Spleen (tissue), 13 donors: ENCODE measurements at places on chromosomes 11 and 22. TPM values are rescaled to one million over a fixed set of nuclear protein-coding genes. Genes with fewer than 3 reads are reported as not detected.

DNA sequence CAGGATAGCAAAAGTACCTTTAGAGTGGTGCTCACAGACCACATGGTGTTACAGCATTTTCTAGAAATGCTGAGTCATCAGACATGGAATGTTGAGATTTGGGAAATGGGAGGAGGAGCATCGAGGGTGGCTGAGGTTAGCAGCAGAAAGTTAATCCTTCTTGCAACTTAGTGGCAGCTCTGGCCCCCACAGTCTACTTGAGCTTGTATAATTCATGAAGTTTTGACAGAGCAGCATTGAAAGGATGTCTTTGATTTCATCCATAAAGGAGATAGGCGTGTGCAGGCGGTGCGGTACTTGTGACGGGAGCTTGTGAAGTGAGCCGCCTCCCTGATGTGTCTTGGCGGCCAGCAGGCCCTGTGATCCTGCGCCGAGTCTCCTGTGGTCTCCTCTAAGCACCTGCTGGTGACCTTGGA, 330.5 kb downstream of the TBC1D22A start:
- H3K4me1 ChIP-seq: no peaks in the 10 kb centered on the region
- DNase-seq: no peak
- no peak overlapping the region for H3K4me3 ChIP-seq

The MLC1 gene
- total RNA-seq: 1.7 TPM

The ADORA2A gene
- 25.5 TPM for total RNA-seq

GRCh38 chr22:31944700-31945442, 536 bp downstream of the YWHAH start:
- DNase-seq: peak; percentile 81
- peaks cover 22% of the 10 kb centered on the region for H3K36me3 ChIP-seq
- peaks cover 37% of the 10 kb centered on the region for H3K4me1 ChIP-seq
- no peaks in the 10 kb centered on the region for H3K27me3 ChIP-seq

The TMEM45B gene
- total RNA-seq: 2.9 TPM

GRCh38 chr11:71065841-71066240, 186.5 kb downstream of the SHANK2 start:
- no peaks in the 10 kb centered on the region for H3K36me3 ChIP-seq
- no peak overlapping the region for H3K27ac ChIP-seq
- H3K4me1 ChIP-seq: no peaks in the 10 kb centered on the region
- no peaks in the 10 kb centered on the region for H3K27me3 ChIP-seq
- H3K4me3 ChIP-seq: no peak overlapping the region

- peaks cover 28% of the 10 kb centered on the region for H3K4me1 ChIP-seq
- no peak overlapping the region for H3K4me3 ChIP-seq
- H3K36me3 ChIP-seq: peaks cover 12% of the 10 kb centered on the region
- no peak for DNase-seq
Observed at GRCh38 chr22:31492151-31492550, 2.5 kb upstream of the EIF4ENIF1 start.

The ENTHD1 gene
- not detected for total RNA-seq

DNA sequence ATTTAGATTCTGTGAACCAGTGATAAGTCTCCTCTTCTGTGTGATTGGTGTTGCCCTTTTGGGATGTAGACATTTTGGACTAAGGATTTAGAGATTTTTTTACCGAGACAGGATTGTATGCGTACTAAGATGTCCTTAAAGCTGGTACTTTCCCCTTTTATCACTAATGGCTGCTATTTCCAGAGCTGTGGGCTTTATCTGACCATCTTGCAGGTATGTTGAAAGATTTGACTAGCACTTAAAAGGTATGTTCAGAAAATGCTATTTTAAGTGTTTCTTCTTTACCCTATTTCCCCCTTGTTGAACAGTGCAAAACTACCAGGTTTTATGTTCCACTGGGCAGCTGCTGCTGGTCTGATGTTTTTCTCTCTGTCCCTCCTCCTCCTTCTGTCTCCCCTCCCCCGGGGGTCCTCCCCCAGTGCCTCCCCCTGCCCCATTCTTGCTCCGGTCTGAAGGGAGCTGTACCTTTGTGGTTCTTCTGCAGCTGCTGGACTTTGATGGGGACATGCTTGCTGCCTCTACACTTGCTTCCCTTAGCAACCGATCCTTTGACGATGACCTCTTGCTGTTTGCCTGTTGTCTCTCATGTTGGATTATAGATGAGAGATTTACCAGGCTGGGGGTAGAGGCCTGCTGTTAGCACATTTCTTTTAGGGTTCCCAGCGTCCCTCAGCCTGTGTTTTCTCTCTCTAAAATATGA, 59.6 kb downstream of the ZNRF3 start:
- H3K4me3 ChIP-seq: no peak overlapping the region
- no peaks in the 10 kb centered on the region for H3K36me3 ChIP-seq
- no peak for DNase-seq
- no peaks in the 10 kb centered on the region for H3K27me3 ChIP-seq
- no peaks in the 10 kb centered on the region for H3K4me1 ChIP-seq

- H3K27me3 ChIP-seq: no peaks in the 10 kb centered on the region
- H3K36me3 ChIP-seq: no peaks in the 10 kb centered on the region
- no peaks in the 10 kb centered on the region for H3K4me1 ChIP-seq
- DNase-seq: no peak
Observed at GRCh38 chr11:35951680-35952079, 7.8 kb downstream of the LDLRAD3 start.

DNA sequence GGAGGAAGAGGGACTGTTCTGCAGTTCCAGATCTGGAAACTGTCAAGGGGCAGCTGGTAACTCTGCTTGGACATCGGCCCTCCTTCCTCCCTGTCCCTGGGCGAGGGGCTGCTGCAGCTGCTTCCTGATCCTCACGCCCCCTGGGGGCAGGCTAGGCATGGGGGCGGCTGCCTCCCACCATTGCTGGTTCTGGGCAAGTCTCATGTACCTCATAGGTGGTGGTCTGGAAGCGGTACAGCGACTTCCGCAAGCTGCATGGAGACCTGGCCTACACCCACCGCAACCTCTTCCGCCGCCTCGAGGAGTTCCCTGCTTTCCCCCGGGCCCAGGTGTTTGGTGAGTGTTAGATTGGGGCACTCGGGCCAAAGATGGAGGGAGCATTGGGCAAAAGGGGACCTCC, 5.0 kb downstream of the SNX15 start:
- no peak for DNase-seq
- peaks cover 59% of the 10 kb centered on the region for H3K36me3 ChIP-seq
- H3K4me3 ChIP-seq: no peak overlapping the region
- H3K27ac ChIP-seq: no peak overlapping the region
- no peaks in the 10 kb centered on the region for H3K27me3 ChIP-seq

DNA sequence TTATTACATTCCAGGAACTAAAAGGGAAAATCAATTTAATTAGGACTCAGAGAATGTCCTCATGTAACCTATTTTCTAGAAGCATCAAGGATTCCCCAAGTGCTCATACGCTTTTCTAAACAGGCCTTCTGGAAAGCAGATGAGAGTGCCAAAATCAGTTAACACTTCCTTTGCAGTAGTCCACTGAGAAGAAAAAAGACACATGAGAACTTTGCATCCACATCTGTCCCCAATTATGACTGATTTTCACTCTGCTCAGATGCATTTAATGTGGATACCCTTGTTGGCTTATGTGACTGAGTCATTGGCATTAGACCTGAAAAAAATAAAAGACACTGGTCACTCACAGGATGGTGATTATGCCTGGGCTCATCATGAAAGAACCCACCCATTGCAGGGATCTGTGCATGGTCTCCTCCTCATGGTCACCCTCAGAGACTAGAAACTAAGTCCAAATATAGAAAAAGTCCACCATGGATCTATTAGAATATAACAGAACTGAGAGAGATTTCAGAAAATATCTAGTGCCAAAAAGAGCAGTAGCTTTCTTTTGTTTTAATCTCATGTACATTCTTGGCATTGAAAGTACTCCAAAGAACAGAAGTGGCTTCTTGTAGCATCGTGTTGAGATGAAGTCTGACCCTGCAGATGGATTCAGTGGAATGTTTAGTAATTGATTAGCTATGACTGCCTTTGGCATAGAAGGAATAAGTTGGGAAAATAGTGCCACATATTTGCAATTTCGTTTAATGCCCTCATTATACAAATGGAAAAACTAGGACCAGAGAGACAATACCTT, 48.8 kb upstream of the FIBIN start:
- no peak overlapping the region for H3K27ac ChIP-seq
- H3K4me3 ChIP-seq: no peak overlapping the region
- H3K36me3 ChIP-seq: no peaks in the 10 kb centered on the region
- DNase-seq: no peak
- H3K27me3 ChIP-seq: no peaks in the 10 kb centered on the region
- no peaks in the 10 kb centered on the region for H3K4me1 ChIP-seq
